ENCODE measurements at places on chromosomes 1 and 21.

- no peak for DNase-seq
These were observed 88.0 kb downstream of the NTNG1 start for GRCh38 chr1:107228704-107229371.

DNA sequence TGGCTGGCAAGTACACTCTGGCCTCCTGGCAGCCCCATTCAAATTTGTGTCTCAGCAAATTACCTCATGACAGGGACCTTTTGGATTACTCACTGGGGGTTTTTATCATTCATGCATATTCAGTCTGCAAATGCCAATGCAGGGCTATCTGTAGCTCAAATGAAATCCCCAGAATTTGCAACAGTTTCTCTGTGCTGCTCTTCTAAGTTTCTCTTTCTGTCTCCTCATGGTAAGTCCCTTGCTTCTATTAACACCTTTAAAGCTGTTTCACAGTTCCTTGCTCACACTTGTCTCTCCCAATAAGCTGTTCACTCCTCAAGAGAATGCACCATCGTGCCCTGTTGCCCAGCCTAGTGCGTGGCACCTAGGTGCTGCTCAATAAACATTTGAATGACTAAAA lies 3.3 kb upstream of the FAM78B start:
- no peak for DNase-seq

- no peak for DNase-seq
These were observed 681.2 kb downstream of the PLPP3 start for GRCh38 chr1:55898181-55898580.

- no peak for DNase-seq
These were observed 37.0 kb downstream of the LRIG2 start for GRCh38 chr1:113109908-113110554.

- DNase-seq, result no peak
These were observed 698 bp downstream of the MOV10 start for GRCh38 chr1:112674986-112675727.

DNA sequence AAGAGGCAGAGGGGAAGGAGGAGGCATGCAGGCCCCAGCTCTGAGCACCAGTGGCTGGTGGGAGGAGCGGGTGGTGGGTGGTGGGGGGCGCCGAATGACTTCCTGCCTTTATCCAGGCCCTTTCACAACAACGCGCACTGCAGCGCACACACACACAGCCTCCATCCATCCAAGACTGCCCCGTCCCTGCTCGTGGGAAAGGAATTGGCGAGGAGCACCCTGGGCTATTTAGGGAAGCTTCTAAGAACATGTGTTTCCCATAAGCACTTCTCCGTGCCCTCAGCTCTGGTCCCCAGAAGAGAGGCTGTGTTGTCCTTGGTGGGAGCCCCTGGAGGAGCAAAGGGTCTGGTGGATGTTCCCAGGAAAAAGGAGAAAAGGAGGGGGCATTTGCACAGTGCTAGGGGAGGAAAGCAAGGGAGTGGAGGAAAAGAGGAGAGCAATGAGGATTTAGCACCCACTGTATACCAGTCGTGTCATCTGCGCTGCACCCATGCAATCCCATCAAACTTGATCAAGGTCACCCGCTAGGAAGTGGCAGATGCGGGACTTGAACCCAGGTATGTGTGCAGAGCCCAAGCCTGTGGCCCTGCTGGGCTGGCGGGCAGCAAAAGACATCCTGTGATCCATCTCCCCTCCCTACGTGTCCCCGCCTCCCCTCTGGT lies 28.1 kb downstream of the EPHA2 start:
- no peak for DNase-seq

- no peak for DNase-seq
These were observed 101.5 kb upstream of the CSF3R start for GRCh38 chr1:36583980-36584782.

DNA sequence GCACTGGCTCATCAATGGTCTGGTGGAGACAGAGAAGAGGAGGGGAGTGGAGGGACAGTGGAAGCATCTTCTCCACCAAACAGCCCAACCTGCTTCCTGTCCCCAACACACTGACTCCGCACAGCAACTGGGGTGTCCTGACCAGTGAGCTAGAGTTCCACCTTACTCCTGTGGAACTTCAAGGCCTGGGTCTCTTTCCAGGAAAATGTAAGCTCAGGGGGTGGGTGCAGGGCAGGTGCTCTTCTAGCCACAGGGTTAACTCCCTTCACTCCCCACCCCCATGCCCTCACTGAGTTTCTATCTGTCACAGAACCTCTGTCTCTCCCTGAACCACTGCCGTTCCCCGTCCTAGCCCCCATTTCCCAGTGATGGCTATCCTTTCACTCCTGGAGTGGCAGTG lies 876 bp downstream of the MOB3C start:
- DNase-seq, result no peak

DNA sequence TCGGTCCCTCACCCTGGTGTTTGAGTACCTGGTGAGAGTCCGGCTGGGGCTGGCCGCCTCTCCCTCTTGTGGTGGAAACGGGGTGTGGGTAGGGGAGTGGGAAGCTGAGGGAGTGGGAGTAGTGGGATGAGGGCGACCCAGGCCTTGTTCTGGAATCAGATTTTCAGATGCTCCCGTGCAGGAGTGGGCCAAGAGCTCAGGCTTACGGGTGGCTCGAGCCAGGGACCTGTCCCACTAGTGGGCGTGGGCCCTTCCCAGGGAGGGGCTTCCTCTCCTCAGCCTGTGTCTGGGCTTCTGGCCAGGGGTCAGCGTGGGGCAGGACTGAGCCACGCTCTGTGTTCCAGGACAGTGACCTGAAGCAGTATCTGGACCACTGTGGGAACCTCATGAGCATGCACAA lies 22.0 kb downstream of the CDK18 start:
- no peak for DNase-seq

DNA sequence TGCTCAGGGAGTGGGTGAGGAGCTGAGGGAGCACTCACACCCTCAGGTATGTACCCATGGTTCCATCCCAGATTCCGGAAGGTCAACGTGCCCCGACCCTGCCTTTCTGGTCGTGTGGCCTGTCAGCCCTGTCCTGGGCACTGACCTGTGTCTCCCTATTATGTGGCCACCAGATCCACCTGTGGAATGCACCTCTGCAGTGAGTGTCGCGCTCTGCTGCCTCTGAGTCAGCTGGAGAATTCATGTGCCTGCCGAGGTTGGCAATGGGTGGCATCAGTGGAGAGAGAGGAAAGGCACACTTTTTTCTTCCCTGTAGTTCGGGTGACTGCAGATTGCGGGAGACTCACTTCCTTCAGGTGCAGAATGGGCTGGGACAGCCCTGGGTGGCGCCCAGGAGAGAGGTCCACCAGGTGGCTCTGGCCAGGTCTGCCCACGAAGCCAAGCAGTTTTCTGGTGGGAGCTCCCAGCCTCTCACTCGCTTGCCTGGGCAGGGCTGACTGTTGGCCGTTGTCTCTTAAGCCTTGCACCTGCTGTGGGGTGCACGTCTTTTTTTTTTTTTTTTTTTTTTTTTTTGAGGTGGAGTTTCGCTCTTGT lies 176.1 kb upstream of the TMEM51 start:
- no peak for DNase-seq

GRCh38 chr1:185966471-185966870 lies 232.3 kb downstream of the HMCN1 start:
- DNase-seq, result no peak

GRCh38 chr1:19053486-19053885 lies 97.0 kb upstream of the IFFO2 start:
- DNase-seq, result no peak

GRCh38 chr1:151680391-151680790 lies 36.2 kb downstream of the CELF3 start:
- DNase-seq, result no peak

GRCh38 chr1:146036965-146037646 lies 15.6 kb upstream of the HJV start:
- no peak for DNase-seq

- DNase-seq, result no peak
These were observed 12.2 kb downstream of the EVA1C start for GRCh38 chr21:32424674-32425073.

DNA sequence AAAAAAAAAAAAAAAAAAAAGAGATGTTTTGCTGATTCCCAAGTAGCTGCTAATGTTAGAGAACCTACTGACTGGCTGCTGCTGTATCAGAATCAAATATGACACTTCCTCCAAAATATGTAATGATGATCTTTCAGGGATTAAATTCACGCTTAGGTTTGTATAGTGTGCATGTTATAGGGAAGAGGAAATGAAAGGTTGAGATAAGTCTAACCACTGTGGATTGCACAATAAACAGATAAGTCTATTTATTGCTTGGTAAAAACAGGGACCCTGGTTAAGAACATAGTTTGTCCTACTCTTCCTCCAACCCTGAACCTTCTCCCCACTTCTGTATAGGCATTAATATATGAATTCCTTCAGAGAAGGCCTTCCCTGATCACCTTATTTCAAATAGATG lies 13.2 kb downstream of the RC3H1 start:
- DNase-seq, result no peak

DNA sequence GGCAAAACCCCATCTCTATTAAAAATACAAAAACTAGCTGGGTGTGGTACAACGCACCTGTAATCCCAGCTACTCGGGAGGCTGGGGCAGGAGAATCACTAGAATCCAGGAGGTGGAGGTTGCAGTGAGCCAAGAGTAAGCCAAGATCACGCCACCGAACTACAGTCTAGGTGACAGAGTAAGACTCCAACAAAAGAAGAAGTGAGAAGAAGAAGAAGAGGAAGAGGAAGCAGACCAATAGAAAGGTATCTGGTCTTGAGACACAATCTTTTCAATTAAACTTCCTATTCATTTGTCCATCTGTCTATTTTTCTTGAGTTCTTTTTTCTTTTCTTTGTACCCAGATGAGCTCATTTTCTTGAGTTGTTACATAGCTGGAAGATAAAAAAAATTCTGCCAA lies 55.7 kb upstream of the ACADM start:
- no peak for DNase-seq

GRCh38 chr1:212037900-212038299 lies 2.4 kb downstream of the DTL start:
- no peak for DNase-seq

DNA sequence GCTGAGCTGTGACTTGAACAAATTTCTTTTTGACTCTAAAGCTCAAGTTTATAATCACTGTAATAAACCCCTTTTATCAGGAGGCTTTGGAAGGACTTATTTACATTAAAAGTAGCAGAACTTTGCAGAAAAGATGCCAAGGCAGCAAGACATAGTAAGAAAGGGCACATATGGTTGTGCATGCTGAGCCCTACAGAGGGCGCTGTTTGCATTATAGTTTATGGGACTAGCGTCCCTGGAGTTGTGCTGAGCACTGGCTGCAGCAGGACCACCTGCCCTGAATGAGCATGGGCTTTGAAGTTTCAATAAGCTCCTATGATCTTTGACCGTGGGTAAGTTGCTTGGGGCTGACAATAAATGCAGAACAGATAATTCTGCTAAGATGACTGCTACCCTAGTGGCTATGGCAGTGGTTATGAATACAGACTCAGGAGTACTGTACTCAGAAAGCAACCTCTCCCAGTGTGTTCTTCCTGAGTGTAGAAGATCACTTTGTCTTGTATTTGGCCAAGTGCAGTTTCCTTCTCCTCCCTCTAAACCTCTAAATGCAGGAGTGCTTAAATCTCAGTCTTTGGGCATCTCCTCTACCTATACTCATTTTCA lies 45.4 kb upstream of the USP1 start:
- no peak for DNase-seq

DNA sequence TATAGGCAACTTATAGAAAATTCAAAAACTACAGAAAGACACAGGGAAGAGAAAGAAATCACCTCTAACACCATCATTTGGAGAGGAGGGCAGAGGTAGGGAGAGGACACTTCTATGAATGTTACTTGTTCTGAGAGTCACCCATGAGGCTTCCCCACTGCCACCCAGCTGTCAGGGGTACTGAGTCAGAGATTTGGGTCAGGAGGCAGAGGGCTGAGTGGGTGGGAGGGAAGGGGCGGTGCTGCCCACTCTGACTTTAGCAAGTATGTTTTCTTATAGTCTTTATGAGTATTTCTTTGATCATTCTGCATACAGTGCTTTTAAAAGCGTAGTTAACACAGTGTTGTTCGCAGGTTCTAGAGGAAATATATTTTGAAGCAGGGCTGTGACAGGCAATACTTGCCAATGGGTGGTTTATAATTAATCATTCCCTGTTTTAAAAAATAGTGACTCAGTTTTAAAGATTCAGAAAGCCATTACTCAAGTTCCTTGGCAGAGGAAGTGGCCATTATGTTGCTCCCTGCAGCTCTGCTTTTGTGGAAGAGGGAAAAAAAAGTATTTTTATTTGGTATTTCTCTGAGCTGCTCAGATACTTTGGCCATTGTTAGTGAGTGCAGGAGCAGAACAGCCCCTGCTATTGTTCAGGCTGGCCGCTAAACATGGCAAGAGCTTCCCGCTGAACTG lies 18.3 kb downstream of the IL6R start:
- DNase-seq, result no peak

GRCh38 chr1:155977690-155978324 lies 540 bp downstream of the ARHGEF2 start:
- DNase-seq, result no peak

DNA sequence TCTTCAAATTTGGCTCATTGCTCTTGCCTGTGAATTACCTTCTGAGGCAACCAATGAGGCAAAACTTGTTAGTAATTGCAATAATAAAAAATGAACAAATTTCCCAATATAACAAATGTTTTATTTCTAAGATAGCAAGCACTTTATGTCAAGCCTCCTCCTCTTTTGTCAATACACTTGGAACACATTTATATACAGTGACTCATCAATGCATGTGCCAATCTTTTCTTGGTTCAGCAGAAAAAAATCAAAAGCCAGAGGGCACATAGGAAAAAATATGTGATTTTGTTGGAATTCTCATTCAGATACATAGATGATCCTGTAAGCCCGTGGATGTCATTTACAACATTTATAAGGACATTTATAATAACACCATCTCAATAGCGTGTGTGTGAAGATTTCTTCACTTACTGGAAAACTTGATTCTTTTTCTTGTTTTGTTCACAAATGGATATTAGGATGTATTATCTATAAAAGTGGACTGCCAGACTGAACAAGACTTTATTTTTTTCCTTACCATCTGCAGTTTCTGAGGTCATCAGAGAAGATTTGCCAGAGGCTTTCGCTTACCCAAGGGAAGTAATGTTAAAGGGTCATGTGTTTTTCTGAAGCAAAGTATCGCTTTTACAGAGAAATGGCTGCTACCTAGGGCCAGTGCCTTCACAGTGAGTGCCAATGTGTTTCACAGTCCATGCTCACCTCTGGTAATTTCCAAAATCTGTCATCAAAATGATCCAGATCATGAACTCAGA lies 645.7 kb upstream of the PTBP2 start:
- no peak for DNase-seq

GRCh38 chr21:38067086-38067739 lies 151.0 kb upstream of the KCNJ6 start:
- DNase-seq, result no peak
